ENCODE measurements at places on chromosomes 16 and 17. TPM values are rescaled to one million over a fixed set of nuclear protein-coding genes. Genes with fewer than 3 reads are reported as not detected.

MYH13 gene
- not detected for total RNA-seq

CDC6 gene
- 88.4 TPM for total RNA-seq

GOSR2 gene
- 65.5 TPM for total RNA-seq

DPEP1 gene
- total RNA-seq = 3.2 TPM

RAPGEFL1 gene
- 20.8 TPM for total RNA-seq

IRX3 gene
- total RNA-seq = 16.4 TPM

FBXW10 gene
- total RNA-seq = not detected

CASKIN2 gene
- 26.4 TPM for total RNA-seq

NOG gene
- total RNA-seq = 2.3 TPM

TCAP gene
- 1.4 TPM for total RNA-seq

PDILT gene
- total RNA-seq = not detected

DOC2A gene
- 6.2 TPM for total RNA-seq

PRSS33 gene
- not detected for total RNA-seq

KRT16 gene
- not detected for total RNA-seq

TSNAXIP1 gene
- total RNA-seq = 2.8 TPM

ACSM3 gene
- total RNA-seq = 1.2 TPM

PYDC1 gene
- total RNA-seq = not detected

TMUB2 gene
- total RNA-seq = 28.3 TPM

BCL7C gene
- total RNA-seq = 60.2 TPM

CLEC3A gene
- total RNA-seq = not detected

NEUROD2 gene
- not detected for total RNA-seq

PRR15L gene
- total RNA-seq = 1.0 TPM

NAGPA gene
- total RNA-seq = 12.7 TPM

KRT40 gene
- not detected for total RNA-seq

OR3A1 gene
- total RNA-seq = not detected

CCL13 gene
- not detected for total RNA-seq

CXCL16 gene
- 1.2 TPM for total RNA-seq

MRTFB gene
- total RNA-seq = 40.3 TPM

SLC38A8 gene
- total RNA-seq = not detected

CFAP97D1 gene
- total RNA-seq = not detected

SPATA22 gene
- total RNA-seq = not detected

FDXR gene
- 18.2 TPM for total RNA-seq

OR1A1 gene
- total RNA-seq = not detected

KRT32 gene
- not detected for total RNA-seq

CBLN1 gene
- total RNA-seq = 1.3 TPM

ZG16B gene
- not detected for total RNA-seq

TLE7 gene
- total RNA-seq = 0.31 TPM

SCIMP gene
- total RNA-seq = not detected

SMURF2 gene
- 34.1 TPM for total RNA-seq

MGAT5B gene
- total RNA-seq = 2.9 TPM

MCRIP2 gene
- 22.8 TPM for total RNA-seq

ETV4 gene
- 51.1 TPM for total RNA-seq

ODAD4 gene
- 3.9 TPM for total RNA-seq

TPSD1 gene
- total RNA-seq = not detected

KCNG4 gene
- total RNA-seq = not detected

HES7 gene
- not detected for total RNA-seq

SCARF1 gene
- 0.68 TPM for total RNA-seq

C16orf96 gene
- 1.5 TPM for total RNA-seq

GFOD2 gene
- total RNA-seq = 16.0 TPM

PPP1R27 gene
- not detected for total RNA-seq

KCNJ12 gene
- 2.6 TPM for total RNA-seq

AIPL1 gene
- total RNA-seq = not detected
